ENCODE measurements at places on chromosomes 1 and 21. TPM values are rescaled to one million over a fixed set of nuclear protein-coding genes. Genes with fewer than 3 reads are reported as not detected.

Gene KIAA0040
- total RNA-seq, result 17.0 TPM

DNA sequence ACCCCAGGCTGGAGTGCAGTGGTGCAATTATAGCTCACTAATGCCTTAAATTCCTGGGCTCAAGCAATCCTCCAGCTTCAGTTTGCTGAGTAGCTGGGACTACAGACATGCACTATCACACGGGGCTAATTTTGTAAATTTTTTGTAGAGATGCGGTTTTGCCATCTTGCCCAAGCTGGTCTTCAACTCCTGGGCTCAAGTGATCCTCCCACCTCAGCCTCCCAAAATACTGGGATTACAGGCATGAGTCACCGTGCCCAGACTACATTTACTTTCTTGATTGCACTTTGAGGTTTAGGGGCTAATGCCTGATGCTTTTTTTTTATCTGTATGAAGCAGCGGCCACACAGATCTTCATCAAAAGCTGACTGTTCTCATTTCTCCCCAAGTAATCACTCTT lies 124.6 kb downstream of the KIF26B start:
- no peak for DNase-seq

- no peak for DNase-seq
These were observed 94.6 kb downstream of the TGFB2 start for GRCh38 chr1:218439541-218440295.

Gene ADGRB2
- 0.68 TPM for total RNA-seq

Measured in activated T-cell treated with anti-CD3 and anti-CD28 coated beads, Interleukin-2, amount 50 U/mL, for 4 hours (primary cell).